Stimulated activated CD4-positive, alpha-beta T cell treated with anti-CD3 and anti-CD28 coated beads, Interleukin-12 subunit alpha, Interleukin-12 subunit beta, amount 100 ng/mL, for 48 hours (primary cell): ENCODE measurements at places on chromosomes 12 and 14.

GRCh38 chr14:41130274-41130673 is 476.4 kb upstream of the LRFN5 start:
- DNase-seq = no peak

GRCh38 chr12:69123919-69124638 is 115.3 kb upstream of the CPSF6 start:
- no peak for DNase-seq

DNA sequence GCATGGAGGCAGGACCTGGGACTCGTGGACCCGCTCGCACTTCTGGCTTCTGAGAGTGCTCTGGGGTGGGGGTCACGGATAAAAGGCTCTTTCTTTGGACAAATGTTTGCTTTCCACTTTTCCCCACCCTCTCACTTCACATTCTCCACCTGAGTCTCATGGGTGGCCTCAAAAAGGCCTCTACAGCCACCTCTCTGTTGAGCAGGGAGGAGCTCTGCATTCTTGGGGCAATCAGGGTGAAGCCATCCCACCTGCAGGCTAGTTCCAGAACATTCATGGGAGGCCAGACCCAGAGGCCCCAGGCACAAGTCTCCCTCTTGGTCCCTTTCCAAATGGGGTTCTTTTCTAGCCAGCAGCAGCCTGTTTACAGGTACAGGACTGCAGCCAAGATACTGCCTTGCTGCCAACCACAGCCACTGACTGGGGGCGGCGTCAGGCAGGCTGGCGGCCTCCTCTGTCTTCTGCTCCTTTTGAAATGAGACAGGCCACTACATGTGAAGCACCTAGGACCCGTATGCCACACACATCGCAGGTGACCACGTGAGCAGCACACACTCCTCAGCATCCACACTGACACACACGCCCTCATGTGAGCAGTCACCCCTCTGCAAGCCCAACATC is 18.2 kb upstream of the CEBPE start:
- DNase-seq = no peak

DNA sequence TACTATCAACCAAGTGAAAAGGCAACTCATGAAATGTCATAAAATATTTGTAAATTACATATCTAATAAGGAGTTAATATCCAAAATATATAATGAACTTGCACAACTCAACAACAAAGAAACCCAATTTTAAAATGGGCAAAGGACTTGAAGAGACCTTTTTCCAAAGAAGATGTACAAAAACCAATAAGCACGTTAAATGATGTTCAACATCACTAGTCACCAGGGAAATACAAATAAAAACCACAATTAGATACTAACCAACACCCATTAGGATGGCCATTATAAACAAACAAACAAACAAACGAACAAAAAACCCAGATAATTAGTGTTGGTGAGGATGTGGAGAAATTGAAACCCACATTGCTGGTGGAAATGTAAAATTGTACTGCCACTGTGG is 92.3 kb upstream of the ARID2 start:
- no peak for DNase-seq

GRCh38 chr12:131015581-131016337 is 62.1 kb downstream of the ADGRD1 start:
- no peak for DNase-seq
